ENCODE measurements at places on chromosomes 1 and 21.
A peak's percentile ranks its signal among the peaks of the same experiment; 100 is the strongest.

- DNase-seq: no peak
These were observed 23.5 kb downstream of the UBE2T start for GRCh38 chr1:202317941-202318925.

DNA sequence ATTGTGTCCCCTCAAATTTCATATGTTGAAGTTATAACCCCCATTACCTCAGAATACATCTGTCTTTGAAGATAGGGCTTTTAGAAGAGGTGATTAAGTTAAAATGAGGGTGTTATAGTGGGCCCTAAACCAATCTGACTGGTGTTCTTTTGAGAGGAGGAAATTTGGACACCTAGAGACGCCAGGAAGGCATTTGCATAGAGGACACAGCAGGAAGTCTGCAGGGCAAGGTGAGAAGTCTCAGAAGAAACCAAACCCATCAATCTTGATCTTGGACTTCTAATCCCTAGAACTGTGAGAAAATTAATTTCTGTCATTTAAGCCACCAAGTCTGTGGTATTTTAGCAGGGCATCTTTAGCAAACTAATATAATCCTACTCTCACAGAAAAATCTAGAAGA is 13.0 kb downstream of the GOLPH3L start:
- DNase-seq: no peak

DNA sequence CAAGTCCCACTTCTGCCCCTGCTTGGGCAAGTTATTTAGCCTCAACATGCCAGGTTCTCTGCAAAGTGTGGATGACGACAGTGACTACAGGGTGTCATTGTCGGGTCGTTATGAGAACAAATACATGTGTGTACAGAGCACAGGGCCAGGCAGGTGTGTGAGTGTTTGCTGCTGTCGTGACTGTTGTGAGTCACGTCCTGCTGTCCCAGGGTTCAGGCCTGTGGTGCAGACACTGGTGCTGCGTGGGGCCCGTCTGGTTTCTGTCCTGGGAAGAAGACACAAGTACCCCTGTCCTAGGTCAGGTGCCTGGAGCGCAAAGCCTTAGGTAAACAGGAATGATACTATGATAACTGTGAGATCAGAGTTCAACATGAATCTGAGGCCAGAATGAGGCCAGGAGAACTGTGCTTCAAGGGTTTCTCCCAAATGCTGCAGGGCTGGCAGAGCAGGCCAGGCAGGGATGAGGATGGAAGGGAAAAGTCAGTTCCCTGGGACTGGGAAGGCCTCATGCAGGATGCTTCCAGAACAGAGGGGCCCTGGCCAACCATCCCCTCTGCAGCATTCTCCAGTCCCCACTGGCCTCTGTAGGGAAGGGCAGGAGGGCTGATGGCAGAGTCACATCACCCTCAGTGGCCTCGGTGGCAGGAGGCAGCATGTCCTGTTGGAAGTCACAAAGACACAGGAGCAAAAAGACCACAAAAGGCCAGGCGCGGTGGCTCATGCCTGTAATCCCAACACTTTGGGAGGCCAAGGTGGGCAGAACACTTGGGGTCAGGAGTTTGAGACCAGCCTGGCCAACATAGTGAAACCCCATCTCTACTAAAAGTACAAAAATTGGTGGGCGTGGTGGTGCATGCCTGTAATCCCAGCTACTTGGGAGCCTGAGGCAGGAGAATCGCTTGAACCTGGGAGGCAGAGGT is 15.7 kb downstream of the GPR157 start:
- peak; percentile 65 for DNase-seq

DNA sequence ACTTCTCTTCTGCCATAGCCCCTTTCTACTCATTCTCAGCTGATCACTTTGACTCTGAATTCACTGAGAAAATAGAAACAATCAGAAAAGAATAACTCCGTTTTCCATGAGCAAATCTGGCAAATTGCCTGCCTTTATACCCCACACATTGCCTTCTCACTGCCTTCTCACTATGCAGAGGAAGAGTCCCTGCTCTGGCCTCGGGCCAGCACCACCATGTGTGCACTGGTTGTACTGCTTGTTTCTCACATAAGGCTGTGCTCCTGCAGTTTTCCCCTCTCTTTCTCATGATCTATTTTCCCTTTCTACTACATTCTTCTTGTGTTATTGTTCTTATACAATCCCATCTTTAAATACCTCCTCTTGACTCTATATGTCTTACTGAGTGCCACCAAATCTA is 2.3 kb upstream of the HMGCS2 start:
- no peak for DNase-seq

DNA sequence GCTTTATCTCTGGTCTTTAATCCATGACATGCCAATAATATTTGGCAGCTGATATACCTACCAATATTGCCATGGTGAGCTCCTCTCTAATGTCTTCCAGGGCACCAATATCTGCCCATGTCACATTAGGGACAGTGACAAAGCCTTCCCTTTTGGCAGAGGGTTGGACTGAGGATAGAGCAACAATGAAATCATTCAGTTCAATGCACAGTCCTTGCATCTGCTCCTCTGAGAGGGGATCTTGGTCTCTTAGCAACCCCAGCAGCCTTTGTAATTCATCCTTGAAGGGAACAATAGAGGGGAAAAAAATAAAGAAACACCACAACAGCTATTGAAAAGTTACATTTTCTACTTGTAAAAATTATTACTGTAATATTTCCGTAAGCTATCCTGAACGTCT is 42.3 kb downstream of the NVL start:
- DNase-seq: no peak

DNA sequence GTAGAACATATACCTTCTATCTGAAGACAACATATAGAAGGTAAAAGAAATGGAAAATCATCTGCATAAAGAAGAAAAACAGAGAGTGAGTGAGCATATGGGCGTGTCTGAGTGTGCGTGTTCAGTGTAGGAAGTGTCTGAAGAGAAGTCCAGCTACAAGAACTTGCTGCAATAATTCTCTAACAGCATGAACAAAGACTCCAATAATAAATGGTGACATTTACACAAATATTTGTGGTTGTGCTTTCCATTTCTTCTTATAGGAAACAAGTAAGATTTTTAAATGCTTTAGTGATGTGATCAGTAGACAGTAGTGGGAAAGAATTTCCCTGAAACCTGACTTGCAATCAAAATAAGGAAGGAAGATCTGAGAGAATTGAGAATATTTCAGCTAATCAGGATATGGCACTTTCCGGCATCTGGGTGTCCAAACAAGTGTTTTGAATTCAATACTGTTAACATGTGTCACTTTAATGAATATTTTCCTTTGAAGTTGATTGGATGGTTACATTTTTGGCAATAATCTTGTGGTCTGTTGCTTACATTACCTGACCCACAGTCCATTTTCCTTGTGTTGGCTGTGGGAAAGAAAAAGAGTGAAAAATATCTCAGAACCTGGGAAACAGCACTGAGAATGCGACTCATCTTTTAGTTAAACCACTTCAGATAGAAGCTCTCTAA is 154.0 kb downstream of the TGFB2 start:
- no peak for DNase-seq

GRCh38 chr1:62905872-62906271 is 121.9 kb downstream of the ATG4C start:
- DNase-seq: no peak

GRCh38 chr1:63732666-63733065 is 41.2 kb upstream of the ROR1 start:
- DNase-seq: no peak

DNA sequence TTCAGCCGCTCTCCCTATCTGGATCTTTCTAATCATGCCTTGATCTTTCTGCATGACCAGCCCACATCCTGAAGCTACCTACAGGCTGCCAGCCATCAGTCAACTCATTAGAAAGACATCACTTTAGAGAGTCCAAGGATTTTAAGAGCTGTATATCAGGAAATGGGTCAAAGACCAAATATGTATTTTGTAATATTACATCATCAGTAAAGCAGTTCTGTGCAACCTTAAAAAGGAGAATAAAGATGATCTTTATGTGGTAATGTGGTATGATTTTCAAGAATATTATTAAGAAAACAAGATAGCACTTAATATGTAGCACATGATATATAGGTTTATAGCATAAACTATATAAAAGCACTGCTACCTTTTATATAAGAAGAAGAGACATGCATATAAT is 47.6 kb downstream of the SLC30A7 start:
- DNase-seq: no peak

GRCh38 chr21:41315726-41316125 is 875 bp upstream of the FAM3B start:
- DNase-seq: no peak

All from NCI-H510A (cell line).